ENCODE measurements at places on chromosomes 2 and 18.
A peak's percentile ranks its signal among the peaks of the same experiment; 100 is the strongest.

DNA sequence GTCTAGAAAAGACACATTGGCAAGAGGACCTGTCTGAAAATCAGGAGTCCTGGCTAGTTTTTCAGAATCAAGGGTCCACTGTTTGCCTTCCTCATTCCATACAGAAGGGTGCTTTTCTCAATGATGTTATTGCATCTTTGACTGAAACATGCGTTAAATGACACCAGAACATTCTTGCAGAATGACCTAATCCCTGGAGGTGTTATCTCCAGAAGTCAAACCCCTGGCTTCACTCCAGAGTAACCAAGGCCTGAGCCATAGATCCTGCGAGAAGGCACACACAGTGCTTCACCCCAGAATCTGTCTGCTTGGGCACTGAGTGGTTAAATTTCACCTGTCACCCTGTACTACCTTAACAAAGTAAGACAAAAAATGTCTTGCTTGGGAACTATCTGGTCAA lies 1055.2 kb upstream of the FANCL start:
- DNase-seq = no peak

DNA sequence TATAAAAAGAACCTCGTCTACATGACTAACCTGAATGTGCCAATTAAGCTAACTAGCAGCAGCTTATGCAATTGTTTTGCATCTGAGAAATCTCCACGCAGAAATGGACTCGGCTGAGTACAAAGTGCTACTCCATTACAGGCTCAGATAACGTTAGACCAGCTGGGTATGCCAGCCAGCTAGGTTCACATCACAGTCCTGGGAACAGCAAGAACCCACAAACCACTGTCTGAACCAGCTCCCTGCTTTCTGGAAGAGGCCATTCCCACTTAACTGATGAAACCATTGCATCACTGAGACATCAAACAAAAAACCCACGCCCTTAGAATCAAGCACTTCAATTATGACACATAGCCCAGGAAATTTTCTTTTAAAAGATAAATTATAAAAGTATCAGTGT lies 202.7 kb downstream of the CYRIA start:
- DNase-seq = no peak

DNA sequence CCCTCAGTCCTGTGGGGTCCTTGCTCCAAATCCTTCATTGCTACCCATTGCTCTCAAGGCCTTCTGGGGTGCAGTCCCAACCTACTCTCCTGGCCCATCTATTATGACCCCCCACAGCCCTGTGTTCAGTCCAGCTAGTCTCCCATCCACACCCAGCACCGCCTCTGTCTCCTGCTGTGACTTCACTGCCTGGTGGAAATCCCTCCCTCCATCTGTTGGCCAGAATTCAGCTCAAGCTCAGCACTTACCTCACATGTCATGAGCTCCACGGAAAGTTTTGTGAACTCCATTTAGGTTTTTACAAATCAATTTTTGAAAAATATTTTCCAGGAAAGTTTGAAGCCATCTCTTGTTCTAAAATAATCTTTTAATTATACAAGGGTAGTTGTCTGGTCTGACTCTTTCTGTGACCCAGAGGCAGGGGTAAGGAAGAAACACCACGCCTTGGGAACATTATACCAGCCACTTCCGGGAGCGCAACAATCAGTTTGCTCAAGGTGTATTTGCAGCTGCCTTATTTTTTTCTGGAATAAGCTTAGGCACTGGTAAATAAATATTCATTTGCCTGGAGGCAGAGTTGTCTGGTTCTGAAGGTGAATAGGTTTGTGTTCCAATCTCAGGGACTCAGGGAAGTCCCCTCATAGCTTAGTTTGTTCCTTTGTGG lies 110.8 kb downstream of the VIT start:
- no peak for DNase-seq

DNA sequence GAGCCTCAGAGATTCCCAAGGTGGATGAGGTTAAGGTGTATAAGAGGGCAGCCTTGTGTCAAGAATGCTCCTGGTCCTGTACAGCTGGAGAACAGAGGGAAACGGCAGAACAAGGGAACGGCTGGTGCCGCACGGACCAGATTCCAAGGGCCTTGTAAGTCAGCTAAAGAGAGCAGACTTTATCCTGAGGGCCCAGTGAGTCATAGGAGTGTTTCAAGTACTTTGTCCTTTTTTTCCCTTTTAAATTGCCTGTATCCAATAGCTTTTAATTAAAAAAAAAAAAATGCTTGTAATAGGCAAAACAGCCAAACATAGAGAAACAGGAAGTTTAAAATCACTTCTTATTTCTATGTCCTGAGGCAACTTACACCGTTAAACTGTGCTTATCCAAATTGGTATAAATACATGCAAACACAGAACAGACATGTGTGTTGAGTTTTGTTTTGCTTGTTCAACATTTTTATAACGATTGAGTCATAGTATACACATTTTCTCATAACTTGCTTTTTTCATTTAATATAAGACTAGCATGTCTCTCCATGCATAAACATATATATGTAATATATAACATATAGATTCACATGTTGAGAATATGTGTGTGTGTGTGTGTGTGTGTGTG lies 42.1 kb upstream of the EVA1A start:
- DNase-seq = no peak

- DNase-seq = no peak
These were observed 95.9 kb upstream of the HDAC4 start for GRCh38 chr2:239496700-239497099.

- DNase-seq = no peak
These were observed 19.4 kb downstream of the AGFG1 start for GRCh38 chr2:227491386-227491785.

DNA sequence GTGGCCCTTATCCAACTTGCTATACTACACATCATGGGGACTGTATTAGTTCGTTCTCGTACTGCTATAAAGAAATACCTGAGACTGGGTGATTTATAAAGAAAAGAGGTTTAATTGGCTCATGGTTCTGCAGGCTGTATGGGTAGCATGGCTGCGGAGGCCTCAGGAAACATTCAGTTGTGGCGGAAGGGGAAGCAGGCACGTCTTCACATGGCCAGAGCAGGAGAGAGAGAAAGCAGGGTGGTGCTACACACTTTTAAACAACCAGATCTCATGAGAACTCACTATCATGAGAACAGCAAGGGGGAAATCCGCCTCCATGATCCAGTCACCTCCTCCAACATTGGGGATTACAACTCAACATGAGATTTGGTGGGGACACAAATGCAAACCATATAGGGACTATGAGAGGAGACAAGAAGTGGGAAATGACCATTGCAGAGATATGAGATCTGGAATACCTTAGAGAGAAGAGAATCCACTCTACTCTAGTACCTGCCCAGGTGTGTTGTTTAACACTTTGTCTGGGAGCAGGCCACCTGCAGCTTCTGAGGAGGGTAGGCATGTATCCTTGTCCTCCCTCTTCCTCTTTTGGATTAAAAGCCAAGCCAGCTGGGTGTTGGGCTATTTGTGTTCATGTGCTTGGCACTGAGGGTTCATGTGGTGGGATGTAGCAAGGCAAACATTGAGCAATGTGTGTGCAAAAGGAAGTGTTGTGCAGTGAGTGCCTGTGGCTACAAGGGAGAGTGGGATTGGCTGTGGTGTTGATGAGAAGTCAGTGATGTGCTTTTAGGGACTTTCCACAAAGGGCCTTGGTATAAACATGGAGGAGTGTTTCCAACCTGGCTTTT lies 22.8 kb downstream of the TTLL4 start:
- no peak for DNase-seq

- DNase-seq = no peak
These were observed 15.5 kb downstream of the KCNIP3 start for GRCh38 chr2:95312543-95313201.

DNA sequence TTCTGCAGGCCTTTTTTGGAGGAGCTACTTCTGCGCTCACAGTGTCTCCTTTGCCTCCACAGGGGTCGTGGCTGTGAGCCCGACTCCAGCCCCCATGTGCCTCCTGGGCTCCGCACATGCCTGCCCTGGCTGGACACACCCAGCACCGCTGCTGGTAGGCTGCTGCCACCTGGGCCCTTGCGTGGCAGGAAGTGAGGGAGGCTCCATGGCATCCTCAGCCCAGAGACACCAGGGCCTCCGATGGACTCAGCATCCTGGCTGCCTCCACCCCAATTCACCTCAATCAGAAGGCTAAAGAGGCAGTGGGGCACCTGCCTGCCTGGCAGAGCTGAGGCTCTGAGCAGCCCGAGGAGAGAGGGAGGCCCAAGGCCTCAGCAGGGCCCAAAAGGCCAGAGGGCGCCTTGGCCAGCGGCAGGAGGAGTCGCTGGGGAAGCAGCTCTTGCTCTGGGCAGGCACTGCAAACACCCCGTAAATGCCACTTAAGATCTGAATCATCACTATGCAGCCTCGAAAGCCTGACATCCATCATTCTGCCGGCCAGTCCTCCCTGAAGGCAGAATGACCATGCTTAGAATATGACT lies 68.3 kb upstream of the OTOS start:
- no peak for DNase-seq

- DNase-seq = peak; percentile 14
These were observed 74.5 kb downstream of the SPATS2L start for GRCh38 chr2:200380833-200381542.

DNA sequence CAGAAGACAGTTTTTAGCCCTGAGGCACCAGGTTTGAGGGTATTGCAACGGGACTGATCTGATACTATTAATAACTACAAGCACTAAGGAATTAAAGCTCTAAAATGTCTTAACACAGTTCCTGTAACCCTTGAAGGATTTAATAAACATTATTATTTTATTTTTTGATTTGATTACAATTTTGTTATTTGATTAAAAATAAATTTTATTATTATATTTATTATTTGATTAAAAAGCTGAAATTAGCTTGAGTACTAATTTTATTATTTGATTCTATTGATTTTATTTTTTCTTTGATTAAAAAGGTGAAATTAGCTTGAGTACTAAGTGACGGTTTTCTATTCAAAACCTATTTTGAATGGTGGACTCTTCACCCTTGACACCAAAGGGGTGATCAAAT lies 307.3 kb downstream of the ZNF521 start:
- DNase-seq = no peak

GRCh38 chr2:133976659-133977058 lies 277.2 kb upstream of the MGAT5 start:
- no peak for DNase-seq

- DNase-seq = no peak
These were observed 44.6 kb downstream of the ATIC start for GRCh38 chr2:215356334-215356947.

DNA sequence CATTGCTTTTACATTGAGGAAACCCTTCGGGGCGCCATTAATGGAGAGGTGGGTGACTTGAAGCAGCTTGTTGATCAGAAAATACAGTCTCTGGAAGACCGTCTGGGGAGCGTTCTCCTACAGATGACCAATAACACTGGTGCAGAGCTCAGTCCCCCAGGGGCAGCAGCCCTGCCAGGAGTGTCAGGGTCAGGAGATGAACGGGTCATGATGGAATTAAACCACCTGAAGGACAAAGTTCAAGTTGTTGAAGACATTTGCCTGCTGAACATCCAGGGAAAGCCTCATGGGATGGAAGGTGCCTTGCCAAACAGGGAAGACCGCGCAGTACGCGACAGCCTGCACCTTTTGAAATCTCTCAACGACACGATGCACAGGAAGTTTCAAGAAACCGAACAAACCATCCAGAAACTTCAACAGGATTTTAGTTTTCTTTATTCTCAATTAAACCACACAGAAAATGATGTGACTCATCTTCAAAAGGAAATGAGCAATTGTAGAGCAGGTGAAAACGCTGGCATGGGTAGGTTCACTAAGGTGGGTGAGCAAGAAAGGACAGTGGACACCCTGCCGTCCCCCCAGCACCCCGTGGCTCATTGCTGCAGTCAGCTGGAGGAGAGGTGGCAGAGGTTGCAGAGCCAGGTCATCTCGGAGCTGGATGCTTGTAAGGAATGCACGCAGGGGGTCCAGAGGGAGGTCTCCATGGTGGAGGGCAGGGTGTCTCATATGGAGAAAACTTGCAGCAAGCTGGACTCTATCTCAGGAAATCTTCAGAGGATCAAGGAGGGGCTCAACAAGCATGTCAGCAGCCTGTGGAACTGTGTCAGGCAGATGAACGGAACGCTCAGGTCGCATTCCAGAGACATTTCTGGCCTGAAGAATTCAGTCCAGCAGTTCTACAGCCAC lies 45.0 kb downstream of the EMILIN2 start:
- no peak for DNase-seq

- DNase-seq = no peak
These were observed 34.9 kb downstream of the OSBPL1A start for GRCh38 chr18:24362757-24363156.

- DNase-seq = no peak
These were observed 33.9 kb downstream of the WIPF1 start for GRCh38 chr2:174563530-174564282.

- no peak for DNase-seq
These were observed 262.6 kb upstream of the HDAC4 start for GRCh38 chr2:239663364-239663924.
